ENCODE measurements at places on chromosomes 5 and 9. TPM values are rescaled to one million over a fixed set of nuclear protein-coding genes. Genes with fewer than 3 reads are reported as not detected.

The OXCT1 gene
- polyA plus RNA-seq: 22.4 TPM

The MYOZ3 gene
- polyA plus RNA-seq: 0.71 TPM

The PRDM9 gene
- polyA plus RNA-seq: not detected

The CDX1 gene
- polyA plus RNA-seq: not detected

The CFAP90 gene
- polyA plus RNA-seq: 0.10 TPM

The CDC25C gene
- 2.9 TPM for polyA plus RNA-seq

The ACOT12 gene
- polyA plus RNA-seq: not detected

The TLX3 gene
- polyA plus RNA-seq: not detected

The PRUNE2 gene
- 2.8 TPM for polyA plus RNA-seq

Data from GM23248 (cell line).